Activated B cell treated with CpG ODN at 0.5 μM for 24 hours (primary cell): ENCODE measurements at places on chromosomes 5 and 9.

GRCh38 chr5:14310901-14311300, 167.8 kb downstream of the TRIO start:
- DNase-seq: no peak

- DNase-seq: no peak
These were observed 1.7 kb downstream of the MYORG start for GRCh38 chr9:34374905-34375552.

DNA sequence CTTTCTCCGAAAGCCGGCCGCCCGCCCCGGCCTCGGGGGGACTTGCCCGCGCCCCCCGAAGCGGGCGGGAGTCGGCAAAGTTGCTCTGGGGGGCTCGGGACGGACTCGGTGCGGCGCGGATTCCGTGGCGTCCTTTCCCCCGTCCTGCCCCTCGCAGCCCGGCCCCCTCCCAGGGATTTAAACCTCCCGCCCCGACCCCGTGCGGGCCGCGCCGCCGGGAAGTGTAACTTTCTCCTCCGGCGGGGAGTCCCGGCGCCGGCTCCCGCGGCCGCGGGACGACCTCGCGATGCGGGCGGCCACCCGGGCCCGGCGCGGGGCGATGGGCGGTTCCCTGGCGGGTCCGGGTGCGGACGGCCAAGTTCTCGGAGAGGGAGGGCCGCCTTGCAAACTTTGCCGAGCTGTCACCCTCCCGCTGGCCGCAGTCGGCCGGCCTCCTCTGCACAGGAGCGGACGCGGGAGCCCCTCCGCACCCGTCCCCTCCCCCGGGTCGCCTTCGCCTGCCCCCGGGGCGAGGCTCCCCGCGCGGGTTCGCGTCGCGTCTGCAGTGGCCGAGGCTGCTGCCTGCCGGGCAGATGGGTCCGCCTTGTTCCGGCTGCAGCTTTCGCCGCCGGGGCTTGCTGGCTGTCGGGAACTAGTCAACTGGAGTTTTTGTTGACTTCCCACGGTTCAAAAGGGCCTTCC, 732 bp downstream of the PBX3 start:
- DNase-seq: peak; percentile 52

GRCh38 chr9:36793277-36793676, 220.6 kb downstream of the MELK start:
- DNase-seq: no peak

DNA sequence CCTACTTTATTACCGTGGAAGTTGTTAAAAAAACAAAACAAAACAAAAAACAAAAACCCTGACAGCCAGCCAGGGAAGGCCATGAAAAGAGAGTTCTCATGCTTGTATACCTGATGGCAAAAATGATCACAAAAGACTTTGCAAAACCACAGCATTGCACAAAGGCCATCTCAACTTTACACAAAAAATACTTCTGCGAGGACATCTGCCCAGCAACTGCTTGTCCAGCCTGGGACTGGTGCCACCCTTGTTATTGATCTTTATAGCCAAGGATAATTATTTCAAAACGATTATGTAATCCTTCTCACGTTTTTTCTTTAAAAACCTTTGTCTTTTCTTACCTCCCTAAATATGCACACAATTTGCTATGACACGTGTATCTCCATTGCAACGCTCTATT, 42.2 kb upstream of the SLC28A3 start:
- DNase-seq: no peak

DNA sequence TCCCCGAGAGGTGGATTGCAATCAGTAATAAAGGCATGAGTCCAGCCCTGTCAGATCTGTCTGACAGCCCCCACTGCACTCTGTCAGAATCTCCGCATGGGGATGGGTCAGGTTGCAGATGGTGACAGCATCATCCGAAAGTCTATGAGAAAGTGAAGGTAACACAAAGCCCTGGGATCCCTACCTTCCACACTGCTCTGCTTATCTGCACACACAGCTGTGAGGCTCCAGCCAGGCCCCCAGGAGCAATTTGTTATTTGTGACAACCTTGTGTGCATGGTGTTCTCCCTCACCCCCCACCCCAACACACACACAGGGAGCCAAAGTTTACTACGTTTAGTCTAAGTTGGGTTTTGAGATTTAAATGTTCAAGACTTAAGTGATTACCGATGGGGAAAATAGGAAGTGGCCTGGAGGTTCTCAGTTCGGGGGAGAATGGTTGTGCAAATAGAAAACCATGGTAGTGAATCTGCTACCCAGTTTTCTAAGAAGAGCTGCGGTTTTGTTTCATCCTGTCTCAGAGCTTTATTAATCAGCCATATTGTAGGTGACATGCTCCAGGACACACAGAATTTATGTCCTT, 92.7 kb downstream of the SV2C start:
- no peak for DNase-seq

DNA sequence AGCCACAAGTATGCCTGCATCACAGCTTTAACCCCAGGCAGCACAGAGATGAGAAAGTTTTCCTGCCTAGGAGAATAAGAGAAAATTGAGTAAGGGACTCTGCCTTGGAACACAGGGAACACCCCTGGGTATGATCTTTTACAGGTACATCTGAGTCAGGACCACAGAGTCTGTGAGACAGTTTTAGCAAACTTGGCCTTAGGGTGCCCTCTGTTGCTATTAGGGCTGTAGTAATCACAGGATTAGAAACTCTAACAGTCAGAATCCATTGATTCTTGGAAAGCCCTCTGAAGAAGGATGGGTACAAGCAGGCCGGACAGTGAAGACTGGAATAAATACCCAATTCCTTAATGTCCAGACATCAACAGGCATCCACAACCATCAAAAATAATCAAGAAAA, 989.5 kb upstream of the CDH9 start:
- DNase-seq: no peak

DNA sequence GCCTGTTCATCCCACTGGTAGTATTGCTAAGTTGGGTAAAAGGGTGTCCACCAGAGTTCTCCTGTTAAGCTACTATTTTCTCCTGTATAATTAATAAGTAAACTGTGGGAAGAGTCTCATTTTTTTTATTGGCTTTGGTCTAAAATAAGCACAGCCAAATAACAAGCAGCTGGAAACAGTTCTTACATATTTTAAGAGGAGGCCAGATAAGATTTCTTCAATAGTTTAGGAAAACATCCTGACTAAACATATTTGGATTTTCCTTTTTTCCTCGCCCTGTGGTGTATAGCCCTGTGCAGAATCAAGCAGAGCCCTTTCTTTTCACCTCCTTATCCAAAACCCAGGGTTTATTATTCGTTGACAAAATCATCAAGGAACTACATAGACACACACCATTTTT, 122.2 kb upstream of the ZNF608 start:
- DNase-seq: no peak

GRCh38 chr5:54553659-54554207, 36.2 kb downstream of the SNX18 start:
- DNase-seq: no peak

DNA sequence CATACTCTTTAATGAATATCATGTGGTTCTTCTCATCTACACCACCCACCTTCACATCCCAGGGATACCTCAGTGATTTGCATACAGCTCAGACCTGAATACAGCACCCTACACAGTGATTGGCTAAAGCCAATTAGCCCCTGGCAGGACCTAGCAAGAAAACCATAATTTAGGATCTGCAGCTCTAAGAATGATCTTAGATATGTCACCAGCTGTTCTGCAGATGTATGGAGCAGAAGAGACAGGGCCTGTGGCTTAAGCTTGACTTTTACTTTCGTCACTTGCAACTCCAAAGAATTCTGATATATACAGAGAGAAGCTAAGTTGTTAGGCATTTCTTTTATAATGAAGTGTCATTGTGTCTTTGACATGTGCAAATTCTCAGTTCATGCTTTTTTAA, 483.2 kb upstream of the C9orf72 start:
- no peak for DNase-seq
